Vein endothelial cell (primary cell): ENCODE measurements at places on chromosomes 3 and 15. TPM values are rescaled to one million over a fixed set of nuclear protein-coding genes. Genes with fewer than 3 reads are reported as not detected.

The FRMD5 gene
- total RNA-seq: 8.6 and 12.7 TPM in 2 replicates

The PLCD1 gene
- 11.7 and 14.7 TPM in 2 replicates for total RNA-seq

The RPLP1 gene
- 113 and 115 TPM in 2 replicates for total RNA-seq

The AGTR1 gene
- 0.10 TPM in 1 of 2 replicates, not detected in the other for total RNA-seq

The TRH gene
- not detected in 2 replicates for total RNA-seq

The DPPA4 gene
- total RNA-seq: not detected in 2 replicates

The MPI gene
- total RNA-seq: 49.1 and 54.9 TPM in 2 replicates

The CATSPER2 gene
- total RNA-seq: 0.48 and 1.6 TPM in 2 replicates

The GPR15 gene
- total RNA-seq: not detected in 2 replicates

The P2RY1 gene
- 0.98 and 2.7 TPM in 2 replicates for total RNA-seq

The KBTBD12 gene
- total RNA-seq: not detected in 2 replicates

The CLN6 gene
- total RNA-seq: 21.6 and 28.4 TPM in 2 replicates

The FILIP1L gene
- 30.1 and 33.6 TPM in 2 replicates for total RNA-seq

The PAQR9 gene
- total RNA-seq: not detected in 2 replicates
